MV-4-11 (cell line): ENCODE measurements at places on chromosomes 2 and 18.

- DNase-seq, result no peak
Measured at GRCh38 chr18:7624697-7625096, 57.6 kb downstream of the PTPRM start.

DNA sequence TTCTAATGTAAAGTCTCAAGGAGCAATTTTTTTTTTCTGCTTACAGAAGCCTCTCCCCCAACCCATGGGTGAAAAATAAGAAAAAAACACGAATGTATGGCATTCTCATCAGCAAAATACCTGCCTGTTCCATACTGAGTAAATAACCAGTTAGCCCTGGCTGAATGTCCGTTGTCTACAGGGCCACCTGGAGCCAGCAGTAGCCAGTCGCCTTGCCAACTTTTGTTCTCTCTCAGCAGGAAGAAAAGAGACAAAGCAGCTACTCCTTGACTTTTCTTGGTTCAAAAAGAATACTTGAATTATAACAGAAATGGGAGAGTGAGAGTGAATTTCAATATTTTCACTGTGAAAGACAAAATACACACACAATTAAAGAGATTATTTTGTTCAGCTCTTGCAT lies 532.9 kb upstream of the CRIM1 start:
- DNase-seq, result no peak

- DNase-seq, result no peak
Measured at GRCh38 chr2:207163053-207163755, 2.5 kb downstream of the KLF7 start.

DNA sequence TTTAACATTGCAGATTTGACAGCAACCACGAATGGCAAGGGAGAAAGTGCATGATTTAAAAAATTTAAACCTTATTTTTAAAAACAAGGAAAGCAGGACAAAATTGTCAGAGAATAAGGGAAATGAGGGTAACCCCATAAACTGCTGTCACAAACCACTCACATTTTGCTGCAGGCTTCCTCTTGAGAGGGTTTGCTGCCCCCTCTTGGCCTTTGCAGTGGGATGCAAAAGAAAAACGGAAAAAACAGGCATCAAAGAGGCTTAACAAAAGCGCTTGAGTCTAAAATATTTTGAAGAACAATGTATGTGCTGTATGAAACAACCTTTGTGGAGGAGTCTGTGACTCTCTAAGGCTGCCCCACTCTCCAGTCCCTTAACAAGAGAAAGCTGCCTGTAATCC lies 91.6 kb downstream of the TMX3 start:
- DNase-seq, result peak; percentile 51

GRCh38 chr18:74251297-74252038 lies 40.3 kb downstream of the CYB5A start:
- DNase-seq, result peak; percentile 93

GRCh38 chr2:161613161-161613560 lies 11.1 kb upstream of the SLC4A10 start:
- DNase-seq, result no peak

GRCh38 chr2:100418406-100418962 lies 1.0 kb upstream of the CHST10 start:
- no peak for DNase-seq

- no peak for DNase-seq
Measured at GRCh38 chr18:32326450-32327308, 136.8 kb downstream of the MEP1B start.

GRCh38 chr2:85168942-85169341 lies 35.8 kb downstream of the TCF7L1 start:
- peak; percentile 51 for DNase-seq

DNA sequence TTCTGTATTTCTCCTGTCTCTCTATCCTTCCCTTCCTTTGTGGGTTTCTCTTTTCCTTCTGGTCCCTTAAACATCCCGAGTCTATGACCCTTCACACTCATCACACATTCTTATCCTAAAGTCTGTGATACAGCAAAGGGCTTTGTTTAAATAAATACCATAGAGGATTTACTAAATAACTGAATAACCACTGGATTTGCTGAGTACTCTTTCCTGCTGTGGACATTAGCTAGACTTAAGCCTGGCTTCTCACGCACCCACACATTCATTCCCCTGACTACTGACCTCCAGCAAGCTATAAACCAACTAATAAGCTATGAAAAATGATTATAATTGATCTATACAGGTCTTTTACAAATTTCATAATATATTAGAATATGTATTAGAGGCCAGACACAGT lies 76.6 kb downstream of the COL4A3 start:
- no peak for DNase-seq

GRCh38 chr18:48359626-48360025 lies 49.6 kb downstream of the ZBTB7C start:
- DNase-seq, result no peak

DNA sequence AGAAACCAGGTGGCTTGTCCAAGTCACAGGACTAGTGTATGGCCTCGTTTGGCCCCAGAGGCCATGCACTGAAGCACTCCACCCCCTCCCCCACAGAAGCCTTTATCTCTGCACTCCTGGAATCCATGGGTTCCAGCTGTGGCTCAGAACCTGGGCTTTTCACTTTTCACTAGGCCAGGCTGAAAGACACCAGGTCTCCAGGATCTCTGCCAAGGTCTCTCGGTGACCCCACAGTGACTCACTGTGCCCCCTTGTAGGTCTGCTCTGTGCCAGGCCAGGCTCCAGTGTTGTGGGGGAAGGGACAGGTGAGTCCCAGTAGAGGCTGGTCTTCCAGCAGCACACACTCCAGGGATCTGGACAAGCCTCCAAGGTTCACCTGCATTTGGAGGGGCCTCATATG lies 31.0 kb upstream of the GLI2 start:
- DNase-seq, result no peak

DNA sequence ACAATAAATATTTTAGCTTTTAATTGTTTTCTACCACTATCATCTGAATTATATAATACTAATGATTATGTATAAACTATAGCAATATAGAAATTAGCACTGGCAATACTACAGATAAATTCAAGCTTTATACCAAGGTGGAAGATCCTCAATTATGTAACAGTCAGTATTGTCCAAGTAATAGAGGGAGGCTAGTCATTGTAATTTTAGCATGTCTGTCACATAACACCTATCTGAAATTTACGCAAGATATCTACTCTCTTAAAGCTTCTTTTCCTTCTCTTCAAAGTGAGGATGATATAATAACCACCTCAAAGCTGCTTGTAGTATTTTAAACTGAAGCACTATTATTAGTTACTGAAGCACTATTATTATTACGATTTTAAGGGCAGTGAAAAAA lies 12.2 kb downstream of the KCNJ3 start:
- DNase-seq, result no peak

- DNase-seq, result no peak
Measured at GRCh38 chr18:75047240-75047961, 161.5 kb downstream of the PTGR3 start.
